ENCODE measurements at places on chromosomes 11 and 22. TPM values are rescaled to one million over a fixed set of nuclear protein-coding genes. Genes with fewer than 3 reads are reported as not detected.
A peak's percentile ranks its signal among the peaks of the same experiment; 100 is the strongest.

Gene PLAAT4
- total RNA-seq, result 18.7 TPM

Gene ASPHD2
- total RNA-seq, result 10.5 TPM

GRCh38 chr11:16799221-16799620 is 60.8 kb downstream of the C11orf58 start:
- H3K27ac ChIP-seq, result no peak overlapping the region
- H3K4me1 ChIP-seq, result peaks cover 18% of the 10 kb centered on the region
- no peaks in the 10 kb centered on the region for H3K27me3 ChIP-seq
- DNase-seq, result no peak
- no peaks in the 10 kb centered on the region for H3K36me3 ChIP-seq
- H3K4me3 ChIP-seq, result no peak overlapping the region

Gene PGA4
- total RNA-seq, result not detected

Gene SLC17A6
- not detected for total RNA-seq

DNA sequence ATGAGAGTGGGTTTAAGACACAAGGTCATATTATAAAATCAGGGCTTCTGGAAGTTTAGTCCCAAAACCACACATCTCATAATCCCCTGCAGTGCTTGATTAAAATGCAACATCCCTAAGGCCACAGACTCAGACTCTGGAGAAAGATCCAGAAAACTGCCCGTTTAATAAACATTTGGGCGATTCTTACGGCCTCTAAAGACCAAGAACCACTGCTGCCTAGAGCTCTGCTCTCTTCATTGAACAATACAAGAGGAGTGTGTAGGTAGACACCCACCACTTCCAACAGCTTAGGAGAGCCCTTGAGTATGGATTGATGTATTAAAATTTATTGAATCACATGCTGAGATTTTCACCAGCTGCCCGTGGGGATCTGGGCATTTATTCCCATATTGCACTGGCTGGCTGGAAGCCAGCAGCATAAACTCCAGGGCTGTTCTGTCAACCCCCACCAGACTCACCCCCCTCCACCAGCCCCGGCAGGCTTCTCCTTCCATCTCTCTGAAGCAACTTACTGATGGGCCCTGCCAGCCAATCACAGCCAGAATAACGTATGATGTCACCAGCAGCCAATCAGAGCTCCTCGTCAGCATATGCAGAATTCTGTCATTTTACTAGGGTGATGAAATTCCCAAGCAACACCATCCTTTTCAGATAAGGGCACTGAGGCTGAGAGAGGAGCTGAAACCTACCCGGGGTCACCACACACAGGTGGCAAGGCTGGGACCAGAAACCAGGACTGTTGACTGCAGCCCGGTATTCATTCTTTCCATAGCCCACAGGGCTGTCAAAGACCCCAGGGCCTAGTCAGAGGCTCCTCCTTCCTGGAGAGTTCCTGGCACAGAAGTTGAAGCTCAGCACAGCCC is 749 bp upstream of the BEST1 start:
- H3K4me1 ChIP-seq, result peaks cover 5% of the 10 kb centered on the region
- H3K27me3 ChIP-seq, result peaks cover 7% of the 10 kb centered on the region
- H3K36me3 ChIP-seq, result no peaks in the 10 kb centered on the region
- H3K27ac ChIP-seq, result peak overlapping the region; percentile 72

GRCh38 chr22:30955153-30955552 is 13.4 kb downstream of the MORC2 start:
- H3K27me3 ChIP-seq, result no peaks in the 10 kb centered on the region
- peaks cover 54% of the 10 kb centered on the region for H3K4me1 ChIP-seq
- H3K27ac ChIP-seq, result peak overlapping the region; percentile 13
- no peak for DNase-seq
- peaks cover 32% of the 10 kb centered on the region for H3K36me3 ChIP-seq

DNA sequence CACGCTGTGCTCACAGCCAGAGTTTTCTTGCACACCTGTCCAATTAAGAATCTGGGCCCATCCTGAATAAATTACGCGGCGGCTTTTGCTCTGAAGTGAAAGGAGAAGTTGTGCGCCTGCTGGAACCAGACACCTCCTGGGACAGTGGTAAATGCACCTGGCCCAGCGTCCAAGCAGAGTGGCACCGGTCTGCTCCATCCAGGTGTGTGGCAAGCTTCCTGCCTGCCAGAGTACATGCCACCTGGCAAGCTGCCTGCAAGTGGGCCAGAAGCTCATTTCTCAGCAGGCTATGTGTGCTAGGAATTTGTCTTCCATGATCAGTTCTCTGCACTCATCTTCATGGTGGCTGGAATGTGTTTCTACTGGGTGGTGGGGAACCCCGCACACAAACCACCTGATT is 660.6 kb downstream of the ETS1 start:
- H3K4me1 ChIP-seq, result no peaks in the 10 kb centered on the region
- peaks cover 31% of the 10 kb centered on the region for H3K27me3 ChIP-seq
- H3K4me3 ChIP-seq, result no peak overlapping the region
- no peak for DNase-seq

- peaks cover 8% of the 10 kb centered on the region for H3K27me3 ChIP-seq
- no peak overlapping the region for H3K4me3 ChIP-seq
- no peak for DNase-seq
These were observed 35.2 kb upstream of the USP47 start for GRCh38 chr11:11806586-11806985.

GRCh38 chr11:656866-657265 is 19.8 kb downstream of the DRD4 start:
- no peaks in the 10 kb centered on the region for H3K4me1 ChIP-seq
- H3K4me3 ChIP-seq, result no peak overlapping the region
- no peaks in the 10 kb centered on the region for H3K27me3 ChIP-seq
- H3K27ac ChIP-seq, result no peak overlapping the region
- no peak for DNase-seq

Gene SLC22A6
- total RNA-seq, result not detected

DNA sequence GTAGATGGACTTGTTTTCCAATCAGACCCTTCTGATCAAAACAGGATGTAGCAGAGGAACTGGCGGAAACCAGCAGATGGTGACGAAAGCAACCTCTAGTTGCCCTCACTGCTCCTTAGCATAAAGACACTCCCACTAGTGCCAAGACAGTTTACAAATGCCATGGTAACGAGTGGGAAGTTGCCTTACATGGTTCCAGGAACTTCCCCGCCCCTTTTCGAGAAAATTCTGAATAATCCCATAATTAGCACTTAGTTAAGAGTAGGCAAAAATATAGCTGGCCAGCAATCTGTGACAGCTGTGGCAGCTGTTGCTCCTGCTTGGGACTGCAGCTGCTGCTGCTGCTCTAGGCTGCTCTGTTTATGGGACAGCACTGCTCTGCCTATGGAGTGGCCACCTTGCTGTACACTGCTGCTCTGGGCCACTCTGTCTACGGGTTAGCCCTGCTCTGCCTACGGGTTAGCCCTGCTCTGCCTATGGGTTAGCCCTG is 33.4 kb upstream of the SORL1 start:
- no peaks in the 10 kb centered on the region for H3K36me3 ChIP-seq
- no peak overlapping the region for H3K4me3 ChIP-seq
- no peaks in the 10 kb centered on the region for H3K27me3 ChIP-seq
- H3K27ac ChIP-seq, result no peak overlapping the region
- peak; percentile 65 for DNase-seq
- H3K4me1 ChIP-seq, result peaks cover 72% of the 10 kb centered on the region

DNA sequence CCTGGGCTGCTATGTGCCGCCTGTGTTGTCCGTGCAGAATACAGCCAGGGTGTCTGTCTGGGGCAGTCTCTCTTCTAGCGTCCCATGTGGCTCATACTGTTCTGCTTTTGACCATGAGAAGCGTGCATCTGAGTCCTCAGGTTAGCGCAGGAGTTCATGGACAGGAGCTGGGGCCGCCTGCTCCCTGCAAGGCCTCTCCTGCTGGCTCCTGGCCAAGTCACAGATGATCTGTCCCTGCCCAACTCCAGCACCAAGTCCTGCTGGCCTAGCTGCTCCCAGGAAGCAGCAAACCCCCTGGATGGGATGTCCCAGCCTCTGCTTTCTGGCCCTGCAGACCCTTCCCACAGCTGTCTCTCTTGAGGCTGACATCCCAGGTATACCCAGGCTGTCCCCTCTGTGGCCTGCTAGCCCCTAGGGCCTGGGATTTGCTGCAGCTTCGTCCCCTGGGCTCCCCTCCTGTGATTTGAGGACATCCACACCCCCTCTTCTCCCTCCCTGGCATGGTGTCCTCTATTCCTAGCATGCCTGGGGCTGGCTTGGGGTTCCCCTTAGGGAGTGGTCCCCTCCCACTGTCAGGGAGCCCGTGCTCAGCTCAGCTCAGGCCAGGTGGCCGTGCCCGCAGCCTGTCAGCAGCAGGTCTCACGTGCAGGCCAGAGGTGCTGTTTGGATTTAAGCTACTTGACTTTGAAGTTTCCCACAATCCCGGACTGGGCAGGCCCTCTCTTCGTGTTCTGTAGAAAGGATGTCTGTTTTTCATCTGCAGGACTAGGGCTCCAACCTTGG is 17.8 kb downstream of the PRR5 start:
- peaks cover 4% of the 10 kb centered on the region for H3K4me1 ChIP-seq
- peaks cover 2% of the 10 kb centered on the region for H3K36me3 ChIP-seq
- no peak overlapping the region for H3K27ac ChIP-seq
- no peaks in the 10 kb centered on the region for H3K27me3 ChIP-seq

Gene PRR5L
- total RNA-seq, result 23.2 TPM

DNA sequence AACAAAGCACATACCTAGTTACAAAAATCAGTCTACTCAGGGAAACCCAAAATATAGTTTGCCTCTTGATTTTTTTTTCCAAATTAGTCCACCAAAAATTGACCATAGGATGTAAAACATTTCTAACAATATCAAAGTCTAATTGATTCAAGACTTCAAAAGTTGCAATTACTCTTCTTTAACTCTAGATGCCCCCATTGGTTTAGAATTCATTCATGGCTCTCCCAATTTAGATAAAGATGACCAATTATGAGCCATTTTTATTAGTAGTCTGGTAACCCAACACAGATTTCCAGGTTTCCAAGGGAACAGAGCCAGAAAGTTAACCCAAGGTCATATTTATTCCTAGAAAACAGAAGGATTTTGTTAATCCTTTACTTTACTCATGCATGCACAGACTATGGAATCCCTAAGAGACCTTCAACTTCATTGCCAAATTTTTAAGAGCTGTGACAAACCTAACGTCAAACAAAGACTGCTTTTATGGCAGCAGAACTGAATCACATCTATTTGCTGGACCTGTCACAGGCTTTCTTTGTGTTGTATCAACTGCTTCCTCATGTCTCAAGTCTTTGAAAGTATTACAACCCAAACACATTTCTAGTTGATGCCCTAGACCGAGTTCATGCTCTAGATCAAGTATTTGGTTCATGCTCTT is 55.3 kb downstream of the C22orf42 start:
- H3K4me3 ChIP-seq, result no peak overlapping the region
- no peak for DNase-seq
- no peaks in the 10 kb centered on the region for H3K36me3 ChIP-seq
- no peaks in the 10 kb centered on the region for H3K4me1 ChIP-seq

Gene LARGE1
- total RNA-seq, result 0.39 TPM

GRCh38 chr11:2864901-2865300 is 20.7 kb downstream of the CDKN1C start:
- DNase-seq, result no peak
- no peak overlapping the region for H3K27ac ChIP-seq
- H3K27me3 ChIP-seq, result peaks cover 37% of the 10 kb centered on the region
- no peak overlapping the region for H3K4me3 ChIP-seq
- no peaks in the 10 kb centered on the region for H3K36me3 ChIP-seq
- H3K4me1 ChIP-seq, result no peaks in the 10 kb centered on the region

Gene BLID
- total RNA-seq, result not detected

Gene FAM111A
- 135 TPM for total RNA-seq

DNA sequence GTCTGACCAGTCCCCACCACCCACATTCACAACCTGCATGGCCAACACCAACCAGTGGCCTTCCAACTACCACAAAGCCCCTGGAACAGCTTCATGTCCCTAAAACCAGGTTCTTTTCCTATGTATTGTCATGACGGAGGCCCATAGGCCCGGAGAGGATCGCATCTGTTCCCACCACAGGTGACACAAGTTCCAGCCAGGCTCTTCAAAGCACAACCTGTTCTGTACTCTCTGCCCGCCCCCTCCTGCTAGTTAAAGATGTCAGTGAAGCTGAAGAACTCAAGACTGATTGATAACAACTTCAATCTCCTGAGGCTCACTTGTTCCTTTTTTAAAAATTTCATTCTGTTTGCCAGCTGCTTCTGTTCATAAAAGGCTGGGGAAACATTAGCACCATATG is 121.1 kb upstream of the GUCY1A2 start:
- H3K27me3 ChIP-seq, result no peaks in the 10 kb centered on the region
- H3K36me3 ChIP-seq, result no peaks in the 10 kb centered on the region
- no peak overlapping the region for H3K4me3 ChIP-seq
- no peak overlapping the region for H3K27ac ChIP-seq
- H3K4me1 ChIP-seq, result no peaks in the 10 kb centered on the region
- DNase-seq, result no peak

DNA sequence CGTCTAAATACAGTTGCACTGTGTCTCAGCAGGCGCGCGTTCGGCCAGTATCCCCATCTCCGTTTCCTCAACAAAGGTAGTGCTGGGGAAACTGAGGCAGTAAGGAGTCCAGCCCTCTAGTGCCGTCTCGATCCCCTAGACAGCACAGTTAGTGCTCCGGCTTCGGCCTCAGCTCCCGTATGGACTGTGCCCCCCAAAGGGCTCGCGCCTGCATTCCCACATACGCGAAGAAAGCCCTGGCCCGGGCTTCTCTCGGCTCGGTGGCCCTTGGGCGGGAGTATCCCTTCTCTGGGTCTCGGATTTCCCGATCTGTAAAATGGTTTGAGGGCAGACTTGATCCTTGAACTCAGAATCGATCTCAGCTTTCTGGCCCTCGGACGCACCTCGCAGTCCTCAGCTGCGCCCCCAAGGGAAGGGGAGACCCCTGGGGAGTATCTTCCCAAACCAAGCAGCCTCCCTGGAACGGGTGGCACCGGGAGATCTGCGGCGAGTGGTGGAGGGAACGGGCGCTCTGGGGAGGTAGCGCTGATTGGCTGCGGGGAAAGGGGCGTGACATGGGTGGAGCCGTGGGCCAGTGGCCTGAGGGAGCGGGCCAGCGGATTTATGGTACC is 759 bp upstream of the PEX16 start:
- peak overlapping the region; percentile 96 for H3K4me3 ChIP-seq
- peak overlapping the region; percentile 95 for H3K27ac ChIP-seq
- peaks cover 6% of the 10 kb centered on the region for H3K36me3 ChIP-seq
- peaks cover 34% of the 10 kb centered on the region for H3K4me1 ChIP-seq
- H3K27me3 ChIP-seq, result peaks cover 6% of the 10 kb centered on the region

GRCh38 chr11:47414685-47415070 is 6.3 kb downstream of the SLC39A13 start:
- peaks cover 26% of the 10 kb centered on the region for H3K36me3 ChIP-seq
- H3K4me3 ChIP-seq, result no peak overlapping the region
- H3K4me1 ChIP-seq, result no peaks in the 10 kb centered on the region

Gene KDELR3
- total RNA-seq, result 0.84 TPM
